ENCODE measurements at places on chromosomes 1 and 21.

GRCh38 chr1:203480525-203481084, 5.0 kb downstream of the PRELP start:
- peak; percentile 26 for DNase-seq

DNA sequence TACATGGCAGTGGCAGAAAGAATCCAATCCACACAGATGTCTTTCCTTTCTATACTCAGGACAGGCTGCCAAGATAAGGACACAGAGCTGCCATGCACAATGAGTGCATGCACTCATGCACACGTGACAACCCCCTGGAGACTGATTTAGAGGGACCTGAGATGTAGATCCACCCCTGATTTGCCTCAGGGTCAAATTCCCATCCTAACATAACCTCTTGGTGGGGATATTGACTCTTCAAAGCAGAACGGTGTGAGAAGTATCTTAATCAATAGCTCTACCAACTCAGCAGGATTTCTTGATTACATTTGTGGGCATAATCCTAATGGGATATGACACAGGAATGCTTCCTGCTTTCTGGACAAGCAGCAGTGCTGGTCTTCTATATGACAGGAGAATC, 125.2 kb upstream of the DSCAM start:
- DNase-seq: no peak

DNA sequence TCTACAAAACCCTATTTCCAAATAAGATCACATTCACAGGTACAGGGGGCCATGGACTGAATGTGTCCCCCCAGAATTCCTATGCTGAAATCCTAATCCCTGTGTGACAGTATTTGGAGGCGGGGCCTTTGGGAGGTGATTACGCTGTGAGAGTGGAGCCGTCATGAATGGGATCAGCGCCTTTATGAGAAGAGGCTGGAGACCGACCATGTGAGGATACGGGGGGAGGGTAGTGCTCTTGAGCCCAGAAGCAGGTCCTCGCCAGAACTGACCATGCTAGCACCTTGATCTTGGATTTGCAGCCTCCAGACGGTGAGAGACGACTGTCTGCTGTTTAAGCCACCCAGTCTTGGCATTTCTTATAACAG, 23.8 kb upstream of the KIF26B start:
- no peak for DNase-seq

DNA sequence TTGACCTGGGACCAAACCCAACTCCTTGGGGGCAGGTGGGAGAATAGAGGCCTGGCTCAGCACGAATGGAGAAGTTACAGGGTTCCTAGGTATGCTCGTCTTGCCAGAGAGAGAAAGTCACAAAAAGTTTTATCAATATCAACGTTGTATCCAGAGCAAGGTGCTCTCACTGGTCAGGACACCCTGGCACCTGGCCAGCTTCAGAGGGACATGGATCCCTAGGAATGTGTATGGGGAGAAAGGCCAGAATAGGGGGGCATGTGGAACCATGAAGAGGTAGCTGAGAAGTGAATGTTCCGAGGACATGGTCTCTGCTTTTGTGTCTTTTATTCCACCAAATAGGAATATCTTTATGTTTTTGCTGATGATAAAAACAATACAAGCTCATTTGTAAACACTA, 9.4 kb upstream of the POU3F1 start:
- no peak for DNase-seq

DNA sequence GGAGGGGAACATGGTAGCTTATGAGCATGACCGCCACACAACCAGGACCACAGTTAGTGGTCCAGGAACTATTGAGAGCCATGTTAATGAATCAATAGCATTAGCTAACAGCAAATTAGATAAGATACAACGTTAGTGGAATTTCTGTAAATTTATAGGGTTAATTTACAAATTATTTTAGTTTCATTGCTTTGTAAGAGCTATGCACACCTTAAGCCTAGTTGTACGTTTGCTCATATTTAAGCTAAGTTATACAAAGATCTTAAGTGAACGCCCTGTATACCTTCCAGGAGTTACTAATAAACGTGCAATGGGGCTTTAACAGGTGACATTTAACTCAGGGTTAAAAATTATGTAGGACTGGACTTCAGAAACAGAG, 749 bp downstream of the EXOSC10 start:
- no peak for DNase-seq

- no peak for DNase-seq
These were observed 31.9 kb downstream of the MTARC1 start for GRCh38 chr1:220818421-220819173.

All from stimulated activated CD8-positive, alpha-beta memory T cell treated with anti-CD3 and anti-CD28 coated beads, Interleukin-7, amount 100 ng/mL, for 1 hour (primary cell).